Posterior vena cava (tissue), 2 donors: ENCODE measurements at places on chromosomes 2 and 18. TPM values are rescaled to one million over a fixed set of nuclear protein-coding genes. Genes with fewer than 3 reads are reported as not detected.

DNA sequence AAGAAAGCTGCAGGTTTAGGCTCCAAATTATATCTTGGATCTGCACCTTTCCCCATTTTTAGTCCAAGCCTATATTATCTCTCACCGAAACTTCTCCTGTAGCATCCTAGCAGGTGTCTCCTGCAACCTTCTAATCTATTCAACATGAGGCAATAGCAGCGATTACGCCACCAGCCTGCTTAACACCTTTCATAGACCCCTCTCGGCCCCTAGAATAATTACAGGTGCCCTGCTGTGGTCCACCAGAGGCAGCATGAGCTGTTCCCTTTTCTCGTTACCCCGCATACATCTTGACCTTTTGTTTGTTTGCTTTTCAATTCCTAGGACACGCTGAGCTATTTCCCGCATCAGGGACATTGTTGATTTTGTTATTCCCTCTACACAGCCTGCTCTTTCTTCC, 361.9 kb downstream of the CYRIA start:
- DNase-seq, result no peak

GRCh38 chr18:23169673-23170044, 34.4 kb downstream of the CABLES1 start:
- peak; percentile 15 for DNase-seq

DNA sequence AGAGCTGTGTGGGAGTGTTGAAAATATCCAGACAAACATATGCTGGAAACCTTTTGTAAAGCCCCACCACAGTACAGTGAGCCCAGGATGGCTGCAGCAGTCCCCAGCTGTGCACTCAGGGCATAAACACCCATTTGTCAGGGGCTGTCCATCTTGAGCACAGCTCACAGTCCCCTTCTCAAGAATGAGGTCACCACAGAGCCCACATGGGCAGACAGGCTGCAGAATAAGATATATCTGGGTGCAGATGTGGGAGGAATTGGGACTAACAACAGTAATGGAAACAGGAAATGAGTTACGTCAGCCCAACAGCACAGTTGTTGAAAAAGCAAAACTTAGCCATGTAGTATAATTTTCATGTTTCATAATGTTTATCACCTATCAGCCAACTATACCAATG, 219.6 kb downstream of the ETAA1 start:
- no peak for DNase-seq

DQX1 gene
- not detected for total RNA-seq

DNA sequence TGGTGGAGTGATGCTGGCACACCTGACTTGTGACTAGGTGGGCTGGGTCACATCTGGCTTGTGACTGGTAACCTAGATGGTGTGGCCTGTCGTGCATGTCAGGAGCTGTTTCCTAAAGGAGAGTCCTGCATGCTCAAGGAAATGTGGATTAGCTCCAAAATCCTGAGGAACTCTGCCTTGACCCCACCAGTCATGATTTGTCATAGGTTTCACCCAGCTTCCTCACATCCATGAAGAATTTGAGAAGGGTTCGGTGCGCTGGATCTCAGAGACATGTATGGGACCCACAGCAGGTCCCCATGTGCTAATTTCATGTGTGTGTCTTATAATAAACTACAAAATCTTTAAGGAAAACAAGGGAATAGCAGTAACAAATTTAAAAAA, 107.2 kb downstream of the COL6A3 start:
- no peak for DNase-seq

PSMA8 gene
- total RNA-seq, result not detected

GRCh38 chr18:3713166-3713565, 263.2 kb downstream of the TGIF1 start:
- no peak for DNase-seq

GRCh38 chr2:226475650-226476049, 324.0 kb downstream of the IRS1 start:
- no peak for DNase-seq

DNA sequence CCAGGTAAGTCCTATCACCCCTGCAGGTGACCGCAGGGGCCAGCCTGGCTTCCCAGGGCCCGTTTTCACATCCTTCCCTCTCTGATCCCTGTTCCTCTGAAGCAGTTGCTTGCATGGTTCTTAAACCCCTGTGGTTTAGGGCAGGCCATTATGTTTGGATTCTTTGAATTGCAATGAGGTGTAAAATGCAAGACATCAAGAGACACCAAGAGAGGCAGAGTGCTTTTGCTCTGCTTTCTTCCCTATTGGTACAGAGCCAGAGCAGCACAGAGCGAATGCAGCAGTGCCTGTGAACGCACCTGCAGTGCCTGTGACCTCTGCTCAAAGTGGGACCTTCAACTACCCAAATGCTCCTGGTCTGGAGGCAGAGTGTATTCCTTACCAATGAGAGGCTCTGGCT, 7.6 kb downstream of the RFX8 start:
- DNase-seq, result no peak
